ENCODE measurements at places on chromosomes 12 and 14.

DNA sequence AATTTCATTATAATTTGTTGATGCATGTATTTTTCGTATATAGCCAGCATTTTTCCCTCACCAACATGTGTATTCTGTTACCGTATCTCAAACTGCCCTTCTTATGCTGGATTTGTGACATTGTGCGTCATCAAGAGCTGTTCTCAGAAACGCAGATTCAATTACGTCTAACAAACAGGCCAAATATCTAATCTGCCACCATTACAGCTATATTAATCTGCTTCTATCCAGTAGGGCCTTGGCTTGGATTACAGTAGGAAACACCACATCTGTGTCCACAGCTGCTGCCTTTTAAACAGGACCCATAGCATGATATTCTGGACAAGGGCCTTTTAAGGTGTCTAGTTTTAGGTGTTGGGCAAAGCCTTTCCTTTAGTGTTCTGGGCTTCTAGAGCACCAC lies 140.6 kb downstream of the PDE3A start:
- no peak overlapping the region for H3K27ac ChIP-seq
- no peaks in the 10 kb centered on the region for H3K36me3 ChIP-seq
- H3K4me1 ChIP-seq: no peaks in the 10 kb centered on the region
- no peak overlapping the region for H3K4me3 ChIP-seq

DNA sequence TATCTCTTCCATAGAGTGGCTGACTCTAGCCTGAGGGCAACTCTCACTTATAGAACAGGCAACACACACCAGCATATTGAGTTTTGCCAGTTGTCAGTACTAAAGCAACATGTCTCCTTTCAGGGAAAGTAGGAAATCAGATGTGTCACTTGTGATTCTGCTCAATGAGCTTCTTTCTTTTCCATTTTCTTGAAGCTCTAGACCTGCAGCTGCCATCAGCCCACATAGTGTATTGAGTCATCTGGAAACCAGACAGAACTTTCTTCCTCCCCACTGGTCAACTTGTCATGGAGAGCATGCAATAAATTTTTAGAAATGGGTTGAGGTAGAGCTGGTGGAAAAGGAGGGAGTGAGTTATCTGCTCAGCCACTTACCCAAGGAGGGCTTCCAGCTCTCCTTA lies 209.0 kb upstream of the PLEKHG7 start:
- no peak overlapping the region for H3K27ac ChIP-seq
- no peaks in the 10 kb centered on the region for H3K27me3 ChIP-seq
- no peak for DNase-seq
- no peaks in the 10 kb centered on the region for H3K36me3 ChIP-seq
- no peak overlapping the region for H3K4me3 ChIP-seq
- peaks cover 8% of the 10 kb centered on the region for H3K4me1 ChIP-seq

DNA sequence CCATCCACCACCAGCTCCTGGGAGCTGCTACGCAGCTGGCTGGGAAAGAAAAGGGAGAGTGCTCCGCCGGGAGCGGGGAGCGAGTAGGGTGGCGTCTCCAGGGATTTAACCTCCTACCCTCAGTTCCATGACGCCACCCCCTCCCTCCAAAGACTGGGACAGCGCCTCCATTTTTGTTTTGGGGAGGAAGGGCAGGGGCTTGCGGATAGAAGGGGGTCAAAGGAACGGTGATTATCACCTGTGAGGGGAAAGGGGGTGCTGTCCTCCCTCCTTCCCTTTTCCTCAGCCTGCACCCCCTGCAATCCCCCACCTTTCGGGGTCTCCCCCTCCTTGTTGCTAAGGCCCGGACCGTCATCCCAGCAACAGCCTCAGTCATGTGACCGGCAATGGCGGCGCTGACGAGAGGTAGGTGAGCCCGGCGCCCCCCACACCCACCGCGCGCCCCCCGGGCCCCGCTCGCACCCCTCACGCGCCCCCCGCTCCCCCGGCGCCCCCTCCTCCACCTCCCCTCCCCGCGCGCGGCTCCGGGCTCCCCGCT lies at the start of gene DTX3:
DTX3 (plus strand) TSS at position 371 of the 538 bp plus-strand sequence. CDS start 1,694 bp downstream, outside the sequence.
- H3K27ac ChIP-seq: peak within 1 kb of the TSS; percentile 79
- DNase-seq: peak; percentile 65
- peaks cover 26% of the 10 kb centered on the region for H3K27me3 ChIP-seq
- peaks cover 22% of the 10 kb centered on the region for H3K4me1 ChIP-seq
- peaks cover 26% of the 10 kb centered on the region for H3K36me3 ChIP-seq

- H3K36me3 ChIP-seq: no peaks in the 10 kb centered on the region
- H3K4me1 ChIP-seq: no peaks in the 10 kb centered on the region
- H3K27me3 ChIP-seq: no peaks in the 10 kb centered on the region
Observed at GRCh38 chr12:66423266-66423665, 121.0 kb downstream of the HELB start.

- H3K27me3 ChIP-seq: no peaks in the 10 kb centered on the region
- H3K4me1 ChIP-seq: no peaks in the 10 kb centered on the region
- H3K27ac ChIP-seq: no peak overlapping the region
- DNase-seq: no peak
Observed at GRCh38 chr12:98211909-98212695, 303.3 kb upstream of the TMPO start.

- no peaks in the 10 kb centered on the region for H3K4me1 ChIP-seq
- no peaks in the 10 kb centered on the region for H3K36me3 ChIP-seq
- no peak overlapping the region for H3K27ac ChIP-seq
- no peak for DNase-seq
Observed at GRCh38 chr12:89098441-89099112, 253.7 kb downstream of the DUSP6 start.

DNA sequence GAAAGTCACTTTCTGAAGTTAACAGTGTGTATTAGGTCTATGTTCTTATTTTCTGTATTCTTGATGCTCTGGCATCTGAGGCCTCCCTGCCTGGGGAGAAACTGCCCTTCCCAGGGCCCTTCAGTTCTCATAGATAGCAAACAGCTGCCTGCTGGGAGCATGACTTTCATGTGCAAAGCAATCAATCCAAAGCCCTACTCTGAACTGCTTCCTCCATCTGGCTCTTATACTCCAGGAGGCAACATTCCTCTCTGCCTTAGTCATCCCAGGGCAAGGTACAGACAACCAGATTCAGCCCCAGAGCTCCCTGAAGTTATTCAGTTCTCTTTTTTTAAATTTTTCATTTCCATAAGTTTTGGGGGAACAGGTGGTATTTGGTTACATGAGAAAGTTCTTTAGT lies 41.7 kb upstream of the RIN3 start:
- no peaks in the 10 kb centered on the region for H3K4me1 ChIP-seq
- H3K4me3 ChIP-seq: no peak overlapping the region
- H3K36me3 ChIP-seq: no peaks in the 10 kb centered on the region

- no peaks in the 10 kb centered on the region for H3K4me1 ChIP-seq
- H3K27me3 ChIP-seq: no peaks in the 10 kb centered on the region
- no peaks in the 10 kb centered on the region for H3K36me3 ChIP-seq
- no peak for DNase-seq
- no peak overlapping the region for H3K4me3 ChIP-seq
Observed at GRCh38 chr12:117792471-117792870, 176.3 kb downstream of the KSR2 start.

DNA sequence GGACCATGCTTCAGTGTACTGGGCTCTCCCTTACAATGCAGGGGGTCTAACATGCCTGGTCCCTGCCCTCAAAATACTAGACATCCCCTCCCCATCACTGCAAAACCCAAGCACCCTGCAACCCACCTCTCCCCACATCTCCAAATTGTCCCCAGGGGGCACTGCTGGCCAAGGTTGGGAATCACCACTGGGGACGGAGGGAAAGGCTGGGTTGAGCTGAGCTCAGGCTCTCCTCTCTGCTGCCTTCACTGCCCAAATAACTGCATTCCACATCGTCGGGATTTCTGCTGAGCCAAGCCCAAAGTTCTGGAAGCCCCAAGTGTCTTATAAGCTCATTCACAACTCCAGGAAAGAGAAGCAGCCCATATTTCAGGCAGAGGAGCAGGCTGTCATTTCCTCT lies 69.6 kb downstream of the NT5DC3 start:
- DNase-seq: no peak
- H3K36me3 ChIP-seq: peaks cover 2% of the 10 kb centered on the region
- H3K4me1 ChIP-seq: no peaks in the 10 kb centered on the region
- H3K27ac ChIP-seq: no peak overlapping the region
- no peaks in the 10 kb centered on the region for H3K27me3 ChIP-seq
- no peak overlapping the region for H3K4me3 ChIP-seq

DNA sequence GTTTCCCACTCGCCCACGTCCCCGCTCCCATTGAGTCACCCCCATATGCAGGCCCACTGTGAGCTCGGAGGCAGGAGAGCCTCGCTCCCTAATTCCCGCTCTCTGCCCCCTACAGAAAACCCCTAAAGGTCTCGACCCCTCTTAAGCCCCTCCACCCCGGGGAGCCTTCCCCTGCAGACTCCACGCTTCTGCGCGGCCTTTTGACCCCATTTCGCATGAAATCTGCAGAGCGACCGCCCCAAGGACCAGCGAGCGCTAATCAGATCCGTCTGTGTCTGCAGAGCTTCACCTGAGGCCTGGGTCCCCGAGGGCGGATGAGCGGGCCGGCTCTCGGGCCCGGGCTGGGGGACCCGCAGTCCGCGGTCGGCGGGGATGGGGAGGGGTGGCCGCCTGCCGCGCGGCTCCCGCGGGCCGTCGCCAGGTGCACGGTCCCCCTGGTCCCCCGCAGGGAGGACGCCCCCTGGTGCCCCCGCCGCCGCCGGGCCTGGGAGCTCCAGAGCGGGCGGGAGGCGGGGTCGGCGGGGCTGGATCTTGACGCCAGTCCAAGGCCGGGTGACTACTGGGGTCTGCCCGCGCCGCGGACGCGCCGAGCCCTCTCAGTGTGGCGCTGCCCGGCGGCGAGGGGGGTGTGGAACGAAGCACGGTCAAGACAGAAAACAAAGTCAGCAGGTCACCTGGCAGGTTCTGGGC lies 10.1 kb downstream of the BMP4 start:
- no peaks in the 10 kb centered on the region for H3K36me3 ChIP-seq
- no peaks in the 10 kb centered on the region for H3K4me1 ChIP-seq
- peaks cover 68% of the 10 kb centered on the region for H3K27me3 ChIP-seq
- DNase-seq: no peak
- H3K4me3 ChIP-seq: no peak overlapping the region

GRCh38 chr12:110330124-110330523 lies 49.1 kb downstream of the ATP2A2 start:
- H3K4me3 ChIP-seq: no peak overlapping the region
- peaks cover 8% of the 10 kb centered on the region for H3K4me1 ChIP-seq
- no peak for DNase-seq
- peak overlapping the region; percentile 35 for H3K27ac ChIP-seq
- H3K27me3 ChIP-seq: no peaks in the 10 kb centered on the region

DNA sequence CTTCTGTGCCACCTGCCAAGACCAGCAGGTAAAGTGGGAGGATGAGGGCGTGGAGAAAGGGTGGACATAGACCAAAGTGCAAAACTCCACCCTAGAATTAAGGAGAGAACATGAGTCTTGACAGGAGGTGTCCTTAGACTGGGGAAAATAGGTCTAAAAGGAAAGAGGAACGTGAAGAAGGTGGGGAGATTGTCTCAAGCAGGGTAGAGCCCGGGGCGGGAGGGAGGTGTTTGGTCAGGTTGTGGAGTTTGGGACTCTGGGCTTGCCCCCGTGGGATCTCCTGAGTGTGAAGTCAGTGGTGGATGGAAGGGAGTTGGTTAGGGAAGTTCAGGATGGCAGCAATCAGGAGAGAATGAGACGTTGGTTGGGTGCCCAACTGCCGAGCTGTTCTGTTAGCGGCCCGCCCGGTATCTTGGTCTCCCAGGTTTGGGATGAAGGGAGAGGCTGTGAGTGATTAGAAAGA lies 386 bp downstream of the DGKA start:
- DNase-seq: peak; percentile 26
- H3K27me3 ChIP-seq: no peaks in the 10 kb centered on the region
- H3K4me3 ChIP-seq: peak overlapping the region; percentile 92
- H3K4me1 ChIP-seq: peaks cover 48% of the 10 kb centered on the region

DNA sequence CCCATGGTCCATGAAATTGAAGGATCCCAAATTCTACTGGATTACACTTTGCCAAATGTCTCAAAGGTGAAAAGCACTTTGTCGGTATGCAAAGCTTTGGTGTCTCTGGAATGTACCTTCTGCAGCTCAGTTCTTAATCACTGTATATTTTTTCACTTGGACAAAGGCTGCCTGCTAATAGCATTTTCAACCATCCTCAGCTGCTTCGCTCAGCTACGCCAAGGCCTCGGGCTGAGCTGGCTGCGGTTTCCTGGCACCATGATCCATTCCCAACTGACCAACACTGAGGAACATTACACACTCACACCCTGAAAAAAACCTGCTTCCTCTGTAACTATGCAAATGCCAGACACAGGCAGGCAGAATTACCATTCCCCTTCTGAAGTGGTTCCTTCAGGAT lies 335.2 kb downstream of the DPF3 start:
- H3K36me3 ChIP-seq: no peaks in the 10 kb centered on the region
- no peak overlapping the region for H3K4me3 ChIP-seq
- peak overlapping the region; percentile 9 for H3K27ac ChIP-seq
- H3K27me3 ChIP-seq: peaks cover 82% of the 10 kb centered on the region

DNA sequence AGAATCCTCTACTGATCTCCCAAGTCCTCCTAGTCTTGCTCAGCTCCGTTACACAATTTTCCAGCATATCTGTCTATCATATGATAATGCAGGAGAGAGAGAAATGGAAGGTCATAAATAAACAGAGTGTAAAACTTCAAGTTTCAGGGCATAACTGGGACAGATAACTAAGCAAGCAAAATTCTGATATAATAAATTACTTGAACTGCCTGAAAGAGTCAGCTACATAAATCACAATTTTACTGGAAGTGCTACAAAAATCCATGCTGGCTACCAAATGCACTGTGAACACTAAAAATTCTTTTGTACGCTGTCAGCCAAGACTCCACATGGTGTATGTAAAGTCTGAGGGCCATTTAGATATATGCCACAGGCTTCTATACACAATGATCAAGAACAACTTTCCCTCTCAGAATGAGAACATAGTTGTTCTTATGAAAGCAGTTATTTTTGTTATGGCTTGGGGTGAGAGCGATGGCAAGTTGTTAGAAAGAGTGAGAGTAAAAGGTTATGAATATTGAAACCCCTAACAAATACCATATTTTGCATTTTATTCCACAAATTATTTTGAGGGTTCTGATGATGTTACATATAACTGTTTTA lies 41.1 kb downstream of the GRIP1 start:
- no peaks in the 10 kb centered on the region for H3K27me3 ChIP-seq
- DNase-seq: no peak
- H3K36me3 ChIP-seq: no peaks in the 10 kb centered on the region
- H3K27ac ChIP-seq: no peak overlapping the region
- H3K4me1 ChIP-seq: no peaks in the 10 kb centered on the region
- H3K4me3 ChIP-seq: no peak overlapping the region

GRCh38 chr12:121455766-121456420 lies 56.0 kb downstream of the RNF34 start:
- H3K4me1 ChIP-seq: peaks cover 44% of the 10 kb centered on the region
- H3K4me3 ChIP-seq: no peak overlapping the region
- DNase-seq: no peak
- H3K27ac ChIP-seq: peak overlapping the region; percentile 46
- H3K27me3 ChIP-seq: no peaks in the 10 kb centered on the region
- H3K36me3 ChIP-seq: peaks cover 26% of the 10 kb centered on the region

- no peak overlapping the region for H3K27ac ChIP-seq
- DNase-seq: no peak
Observed at GRCh38 chr12:120832737-120833136, 71.4 kb downstream of the SPPL3 start.

DNA sequence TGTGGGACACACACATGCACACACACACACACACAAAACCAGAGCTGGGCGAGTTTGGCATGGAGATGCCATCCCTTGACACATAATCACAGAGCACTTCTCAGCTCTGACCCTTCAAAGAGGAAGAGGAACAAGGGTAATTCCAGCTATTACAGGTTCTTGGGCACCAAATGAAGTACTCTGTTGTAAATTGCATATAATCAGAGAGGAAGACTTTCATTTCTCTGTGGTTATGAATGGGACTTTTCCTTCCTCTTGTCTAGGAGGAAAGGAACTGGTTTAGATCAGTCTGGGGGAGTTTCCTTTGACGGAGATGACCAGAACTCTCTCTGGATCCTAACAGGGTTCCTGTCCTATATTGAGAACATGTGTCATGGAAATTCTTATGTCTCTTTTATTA lies 26.4 kb upstream of the FGF6 start:
- H3K4me1 ChIP-seq: no peaks in the 10 kb centered on the region
- H3K27me3 ChIP-seq: peaks cover 27% of the 10 kb centered on the region
- H3K4me3 ChIP-seq: no peak overlapping the region
- H3K27ac ChIP-seq: no peak overlapping the region
